Endothelial cell (in vitro differentiated cells): ENCODE measurements at places on chromosomes 3 and 15. TPM values are rescaled to one million over a fixed set of nuclear protein-coding genes. Genes with fewer than 3 reads are reported as not detected.

Gene IL16
- total RNA-seq = 29.6 TPM

Gene RNF7
- 184 TPM for total RNA-seq

Gene SLC28A2
- not detected for total RNA-seq

Gene STIMATE
- 24.5 TPM for total RNA-seq

Gene KLHL40
- not detected for total RNA-seq

Gene JAGN1
- total RNA-seq = 26.6 TPM

Gene TRMT10C
- 26.3 TPM for total RNA-seq

- no peak for DNase-seq
- H3K4me1 ChIP-seq = no peaks in the 10 kb centered on the region
- H3K27me3 ChIP-seq = no peaks in the 10 kb centered on the region
Measured at GRCh38 chr3:148746053-148746452, 48.4 kb downstream of the AGTR1 start.

DNA sequence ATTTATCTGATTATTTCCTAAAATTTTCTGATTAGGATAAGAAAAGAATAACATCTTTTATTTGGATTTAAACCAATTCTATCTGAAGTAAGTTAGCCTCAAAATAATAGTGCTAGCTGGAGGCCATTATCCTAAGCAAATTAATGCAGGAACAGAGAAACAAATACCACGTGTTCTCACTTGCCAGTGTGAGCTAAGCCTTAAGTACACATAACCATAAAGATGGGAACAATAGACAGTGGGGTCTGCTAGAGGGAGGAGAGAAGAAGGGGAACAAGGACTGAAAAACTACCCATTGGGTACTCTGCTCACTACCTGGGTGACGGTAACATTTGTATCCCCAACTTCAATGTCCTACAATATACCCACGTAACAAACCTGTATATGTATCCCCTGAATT is 31.3 kb upstream of the LYSMD4 start:
- DNase-seq = no peak
- no peaks in the 10 kb centered on the region for H3K27me3 ChIP-seq
- H3K36me3 ChIP-seq = no peaks in the 10 kb centered on the region
- H3K4me3 ChIP-seq = no peak overlapping the region
- no peaks in the 10 kb centered on the region for H3K4me1 ChIP-seq
- H3K27ac ChIP-seq = no peak overlapping the region

DNA sequence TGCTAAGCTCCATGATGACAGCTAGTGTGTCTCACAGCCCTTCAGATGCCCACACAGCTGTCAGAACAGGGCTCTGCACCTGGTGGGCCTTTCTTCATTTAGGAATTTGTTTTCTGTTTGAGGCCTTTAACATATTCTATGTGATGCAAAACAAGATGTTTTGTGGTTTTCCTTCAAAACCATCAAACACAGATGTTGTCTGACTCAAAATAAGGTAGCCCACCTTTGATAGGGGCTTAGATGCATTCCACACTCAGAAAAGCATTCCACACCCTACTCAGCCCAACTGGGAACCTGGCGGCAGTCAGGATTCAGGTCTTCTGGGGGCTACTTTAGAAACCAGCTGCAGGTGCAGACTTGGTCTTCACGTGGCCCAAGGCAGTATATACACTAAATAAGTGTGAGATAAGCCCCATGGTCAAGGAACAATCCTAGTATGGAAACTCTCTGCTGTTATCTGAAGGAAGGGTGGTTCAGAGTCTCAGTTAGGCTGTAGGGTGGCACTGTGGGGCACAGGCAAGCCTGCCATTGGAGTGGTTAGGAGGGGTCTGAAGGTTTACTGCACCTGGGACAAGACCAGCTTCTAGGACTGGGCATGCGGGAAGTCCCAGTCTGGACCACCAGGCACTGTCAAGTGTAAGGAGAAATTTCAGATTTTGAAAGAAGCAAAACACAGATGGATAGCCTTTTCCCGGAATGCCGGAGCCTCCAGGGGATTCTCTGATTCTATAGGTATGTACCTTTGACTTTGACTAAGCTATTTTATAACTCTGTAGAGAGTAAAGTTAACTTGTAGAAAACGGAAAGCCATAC is 20.1 kb downstream of the LRRC2 start:
- no peak overlapping the region for H3K27ac ChIP-seq
- H3K27me3 ChIP-seq = no peaks in the 10 kb centered on the region
- H3K4me3 ChIP-seq = no peak overlapping the region
- no peak for DNase-seq

GRCh38 chr3:98449606-98450193 is 13.3 kb upstream of the OR5K1 start:
- no peaks in the 10 kb centered on the region for H3K27me3 ChIP-seq
- no peaks in the 10 kb centered on the region for H3K36me3 ChIP-seq
- peaks cover 4% of the 10 kb centered on the region for H3K4me1 ChIP-seq
- H3K27ac ChIP-seq = no peak overlapping the region
- no peak for DNase-seq
- H3K4me3 ChIP-seq = no peak overlapping the region

GRCh38 chr3:43435706-43436105 is 149.4 kb downstream of the SNRK start:
- no peak for DNase-seq
- no peak overlapping the region for H3K4me3 ChIP-seq
- peaks cover 36% of the 10 kb centered on the region for H3K4me1 ChIP-seq
- peaks cover 32% of the 10 kb centered on the region for H3K36me3 ChIP-seq
- H3K27ac ChIP-seq = peak overlapping the region; percentile 64

GRCh38 chr15:51735228-51736010 is 2.0 kb downstream of the LYSMD2 start:
- no peak for DNase-seq
- H3K27ac ChIP-seq = no peak overlapping the region
- peaks cover 9% of the 10 kb centered on the region for H3K27me3 ChIP-seq
- peaks cover 31% of the 10 kb centered on the region for H3K36me3 ChIP-seq
- H3K4me1 ChIP-seq = peaks cover 41% of the 10 kb centered on the region

- H3K4me1 ChIP-seq = no peaks in the 10 kb centered on the region
- no peak overlapping the region for H3K4me3 ChIP-seq
- DNase-seq = no peak
- no peak overlapping the region for H3K27ac ChIP-seq
- no peaks in the 10 kb centered on the region for H3K36me3 ChIP-seq
- H3K27me3 ChIP-seq = peaks cover 5% of the 10 kb centered on the region
Measured at GRCh38 chr15:65222891-65223290, 11.6 kb upstream of the CILP start.

GRCh38 chr15:90945091-90945490 is 9.6 kb upstream of the RCCD1 start:
- H3K4me3 ChIP-seq = no peak overlapping the region
- no peaks in the 10 kb centered on the region for H3K27me3 ChIP-seq
- no peaks in the 10 kb centered on the region for H3K4me1 ChIP-seq
- peaks cover 36% of the 10 kb centered on the region for H3K36me3 ChIP-seq
- DNase-seq = no peak

DNA sequence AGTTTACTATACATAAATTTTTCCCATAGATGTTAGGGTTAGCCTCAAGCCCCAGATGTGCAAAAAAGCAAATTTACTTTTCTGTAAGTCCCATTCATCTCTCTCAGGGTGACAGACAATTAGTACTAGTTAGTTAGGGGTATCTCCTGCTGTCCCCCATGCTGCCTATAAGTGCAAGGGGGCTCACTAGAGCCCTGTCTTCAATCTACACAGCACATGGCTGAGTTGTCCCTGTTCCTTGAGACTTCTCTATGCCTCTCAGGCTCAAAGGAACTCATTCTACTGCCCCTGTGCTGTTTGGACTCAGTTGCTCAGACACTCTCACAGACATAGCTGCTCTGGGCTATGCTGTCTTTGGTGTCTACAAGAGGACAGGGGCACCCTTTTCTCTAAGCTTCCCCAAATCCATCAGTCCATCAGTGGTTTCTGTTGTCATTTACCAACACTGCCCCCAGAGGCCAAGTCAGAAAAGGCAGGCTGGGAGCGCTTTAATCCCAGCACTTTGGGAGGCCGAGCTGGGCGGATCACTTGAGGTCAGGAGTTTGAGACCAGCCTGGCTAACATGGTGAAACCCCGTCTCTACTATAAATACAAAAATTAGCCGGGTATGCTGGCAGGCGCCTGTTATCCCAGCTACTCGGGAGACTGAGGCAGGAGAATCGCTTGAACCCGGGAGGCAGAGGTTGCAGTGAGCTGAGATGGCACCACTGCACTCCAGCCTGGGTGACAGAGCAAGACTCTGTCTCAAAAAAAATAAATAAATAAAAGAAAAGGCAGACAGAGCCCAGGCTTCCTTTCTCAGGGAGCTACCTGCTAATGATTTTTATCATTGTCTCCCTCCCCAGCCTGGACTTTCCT is 31.4 kb upstream of the PRTG start:
- H3K4me1 ChIP-seq = peaks cover 6% of the 10 kb centered on the region
- no peak overlapping the region for H3K4me3 ChIP-seq
- peaks cover 2% of the 10 kb centered on the region for H3K27me3 ChIP-seq
- no peak overlapping the region for H3K27ac ChIP-seq
- H3K36me3 ChIP-seq = peaks cover 3% of the 10 kb centered on the region

GRCh38 chr3:155391104-155391503 is 97.6 kb upstream of the STRIT1 start:
- no peaks in the 10 kb centered on the region for H3K4me1 ChIP-seq
- H3K27me3 ChIP-seq = no peaks in the 10 kb centered on the region
- no peaks in the 10 kb centered on the region for H3K36me3 ChIP-seq
- H3K27ac ChIP-seq = no peak overlapping the region
- no peak for DNase-seq

- no peaks in the 10 kb centered on the region for H3K36me3 ChIP-seq
- H3K27ac ChIP-seq = peak overlapping the region; percentile 38
- no peak overlapping the region for H3K4me3 ChIP-seq
Measured at GRCh38 chr15:65411465-65412071, 11.2 kb downstream of the IGDCC4 start.

GRCh38 chr15:45084163-45084562 is 29.8 kb downstream of the DUOX2 start:
- H3K27me3 ChIP-seq = peaks cover 7% of the 10 kb centered on the region
- H3K4me1 ChIP-seq = peaks cover 8% of the 10 kb centered on the region
- no peak overlapping the region for H3K4me3 ChIP-seq
- no peak overlapping the region for H3K27ac ChIP-seq
- no peaks in the 10 kb centered on the region for H3K36me3 ChIP-seq

DNA sequence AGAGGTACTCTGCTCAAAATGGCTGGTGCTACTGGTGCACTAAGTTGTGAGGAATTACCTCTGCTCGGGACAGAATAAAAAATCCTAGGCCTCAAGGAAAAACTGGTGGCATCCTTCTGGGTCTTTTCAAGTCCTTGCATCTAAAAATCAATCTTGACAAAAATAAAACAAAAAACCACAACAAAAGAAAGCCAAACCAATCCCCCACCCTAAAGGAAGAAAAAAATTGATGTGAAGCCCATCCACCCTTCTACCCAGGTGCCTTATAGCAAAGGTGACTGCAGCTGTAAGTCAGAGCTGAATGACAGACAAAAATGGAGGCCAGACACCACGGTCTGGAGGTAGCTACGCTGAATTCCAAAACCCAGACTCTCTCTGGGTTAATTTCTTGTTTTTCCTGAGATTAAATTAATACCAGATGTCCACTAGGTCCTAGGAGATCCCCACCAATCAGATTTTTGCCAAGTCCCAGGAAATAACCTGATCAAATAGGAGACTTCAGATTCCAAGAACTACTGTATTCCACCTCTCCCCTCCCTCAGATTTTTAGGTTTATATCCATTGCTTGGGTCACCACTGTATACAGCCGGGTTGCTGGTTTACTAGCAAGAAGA is 33.5 kb downstream of the ABCC5 start:
- no peak overlapping the region for H3K27ac ChIP-seq
- no peak for DNase-seq
- H3K4me3 ChIP-seq = no peak overlapping the region
- no peaks in the 10 kb centered on the region for H3K27me3 ChIP-seq
